ENCODE measurements at places on chromosomes 1 and 21. TPM values are rescaled to one million over a fixed set of nuclear protein-coding genes. Genes with fewer than 3 reads are reported as not detected.

Gene C8A
- not detected for total RNA-seq

Gene SPRR5
- not detected for total RNA-seq

- no peak for DNase-seq
- H3K27ac ChIP-seq: no peak overlapping the region
- peaks cover 2% of the 10 kb centered on the region for H3K27me3 ChIP-seq
- H3K4me1 ChIP-seq: no peaks in the 10 kb centered on the region
Measured at GRCh38 chr1:223512057-223512456, 118.8 kb downstream of the CCDC185 start.

- H3K27ac ChIP-seq: no peak overlapping the region
- DNase-seq: no peak
Measured at GRCh38 chr1:115873184-115873583, 32.3 kb upstream of the NHLH2 start.

All from activated naive CD8-positive, alpha-beta T cell treated with anti-CD3 and anti-CD28 coated beads, Interleukin-2, amount 10 ng/mL, durations not matched to agents 7 days and 5 days (primary cell).